ENCODE measurements at places on chromosomes 2 and 18.

GRCh38 chr2:220077488-220077887 is 450.1 kb downstream of the SLC4A3 start:
- no peak for DNase-seq

DNA sequence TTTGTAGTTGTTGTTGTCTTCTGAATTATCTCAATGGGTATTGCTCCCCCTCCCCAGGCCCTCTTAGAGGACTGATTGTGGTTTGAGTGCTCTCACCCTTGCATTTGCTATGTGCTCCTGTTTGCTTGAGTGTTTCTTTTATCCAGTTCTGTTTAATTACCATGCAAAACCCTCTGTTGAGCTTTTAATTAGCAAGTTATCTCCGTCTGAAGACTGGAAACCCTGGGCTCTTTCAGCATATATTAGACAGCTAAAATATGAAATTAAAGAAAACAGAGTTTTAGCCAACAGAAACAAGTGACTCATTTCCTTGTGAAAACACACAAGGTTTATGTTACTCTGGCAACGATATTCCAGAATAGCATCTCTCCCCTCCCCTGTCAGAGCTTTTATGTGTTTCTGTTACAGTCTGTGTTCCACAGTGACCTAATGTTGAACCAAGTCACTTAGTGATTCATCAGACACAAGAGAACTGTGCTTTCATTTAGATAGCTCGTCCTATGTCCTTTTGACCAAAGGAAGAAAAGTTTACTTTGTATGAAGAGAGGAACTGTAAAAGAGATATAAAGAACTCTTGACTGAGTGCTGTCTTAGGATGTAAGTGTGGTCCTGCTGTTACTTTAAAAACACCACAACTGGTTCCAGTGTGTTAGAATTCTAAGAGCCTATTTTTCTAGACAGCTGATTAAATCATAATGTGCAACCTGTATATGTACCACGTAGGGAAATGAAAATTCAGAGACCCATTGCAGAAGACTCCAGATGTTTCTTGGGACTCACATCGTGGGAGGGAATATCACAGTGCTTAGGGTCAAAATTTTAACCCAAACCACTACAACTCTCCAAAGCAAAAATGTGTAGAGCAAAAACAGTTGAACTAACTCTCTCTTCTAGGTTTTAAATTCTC is 172.8 kb upstream of the RBMS1 start:
- DNase-seq = no peak

DNA sequence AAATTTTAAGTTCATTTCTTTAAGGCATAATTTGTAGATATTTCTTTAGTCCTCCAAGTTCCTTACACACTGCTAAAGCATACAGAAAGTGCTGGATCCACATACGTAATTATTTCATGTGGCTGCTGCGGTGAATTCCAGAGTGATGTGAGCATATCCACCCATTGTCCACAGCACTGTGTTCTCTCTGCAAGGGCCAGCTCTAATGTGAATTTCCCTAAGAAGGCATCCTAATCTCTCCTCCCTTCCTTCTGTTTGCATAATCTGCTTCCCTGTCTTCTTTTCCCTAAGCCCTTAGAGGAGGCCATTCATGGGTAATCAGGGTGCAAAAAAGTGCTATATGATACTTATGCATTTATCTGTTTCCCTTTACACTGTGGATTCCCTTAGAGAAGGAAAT is 57.2 kb downstream of the COBLL1 start:
- DNase-seq = no peak

- DNase-seq = no peak
These were observed 415.5 kb downstream of the NCKAP5 start for GRCh38 chr2:133152801-133153200.

GRCh38 chr2:216119986-216120385 is 10.8 kb downstream of the XRCC5 start:
- DNase-seq = no peak

Data from right lobe of liver (tissue), 6 donors.